ENCODE measurements at places on chromosomes 2 and 18. TPM values are rescaled to one million over a fixed set of nuclear protein-coding genes. Genes with fewer than 3 reads are reported as not detected.

GRCh38 chr2:131056932-131057287 is 36.4 kb downstream of the FAM168B start:
- H3K36me3 ChIP-seq, result peaks cover 41% of the 10 kb centered on the region
- H3K4me3 ChIP-seq, result no peak overlapping the region
- no peak overlapping the region for H3K27ac ChIP-seq
- DNase-seq, result no peak
- no peaks in the 10 kb centered on the region for H3K4me1 ChIP-seq
- H3K27me3 ChIP-seq, result no peaks in the 10 kb centered on the region

DNA sequence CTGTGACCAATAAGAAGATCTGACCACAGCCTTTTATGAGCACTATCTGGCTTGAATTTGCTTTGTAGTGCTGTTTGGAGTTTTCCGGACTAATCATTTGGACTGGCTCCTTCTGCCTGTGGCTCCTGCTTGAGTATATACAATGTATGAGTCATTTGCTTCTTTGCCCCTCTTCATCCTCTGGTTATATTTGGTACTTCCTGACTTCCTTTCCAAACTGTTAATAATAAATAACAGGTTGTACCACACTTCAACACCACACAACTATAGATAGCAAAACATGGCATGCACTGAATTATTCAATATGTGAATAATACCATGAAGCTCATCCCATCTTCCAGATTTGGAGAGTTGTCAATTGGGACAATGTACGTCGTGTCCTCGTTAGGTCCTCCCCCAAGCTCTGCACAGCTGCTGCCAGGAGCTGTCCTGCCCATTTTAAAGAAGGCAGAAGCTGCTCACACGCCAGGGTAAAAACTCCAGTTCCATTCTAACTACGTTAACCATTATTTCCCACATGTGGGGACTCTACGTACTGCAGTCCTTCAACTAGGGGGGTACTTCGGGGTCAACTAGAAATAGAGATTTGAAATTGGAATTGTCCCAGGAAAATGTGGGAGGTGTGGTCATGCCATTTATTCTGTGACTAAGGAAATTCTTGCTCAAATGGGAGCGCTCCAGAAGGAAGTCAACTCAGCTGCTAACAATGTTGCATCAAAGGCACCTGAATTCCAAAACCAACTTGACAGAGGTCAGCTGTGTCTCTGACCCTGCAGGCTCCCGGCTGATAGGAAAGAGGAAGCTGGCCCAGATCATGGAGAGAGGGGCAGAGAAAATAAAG is 38.1 kb downstream of the ST8SIA5 start:
- no peaks in the 10 kb centered on the region for H3K4me1 ChIP-seq
- no peaks in the 10 kb centered on the region for H3K27me3 ChIP-seq
- H3K4me3 ChIP-seq, result no peak overlapping the region
- H3K36me3 ChIP-seq, result no peaks in the 10 kb centered on the region
- peak; percentile 18 for DNase-seq
- no peak overlapping the region for H3K27ac ChIP-seq

DNA sequence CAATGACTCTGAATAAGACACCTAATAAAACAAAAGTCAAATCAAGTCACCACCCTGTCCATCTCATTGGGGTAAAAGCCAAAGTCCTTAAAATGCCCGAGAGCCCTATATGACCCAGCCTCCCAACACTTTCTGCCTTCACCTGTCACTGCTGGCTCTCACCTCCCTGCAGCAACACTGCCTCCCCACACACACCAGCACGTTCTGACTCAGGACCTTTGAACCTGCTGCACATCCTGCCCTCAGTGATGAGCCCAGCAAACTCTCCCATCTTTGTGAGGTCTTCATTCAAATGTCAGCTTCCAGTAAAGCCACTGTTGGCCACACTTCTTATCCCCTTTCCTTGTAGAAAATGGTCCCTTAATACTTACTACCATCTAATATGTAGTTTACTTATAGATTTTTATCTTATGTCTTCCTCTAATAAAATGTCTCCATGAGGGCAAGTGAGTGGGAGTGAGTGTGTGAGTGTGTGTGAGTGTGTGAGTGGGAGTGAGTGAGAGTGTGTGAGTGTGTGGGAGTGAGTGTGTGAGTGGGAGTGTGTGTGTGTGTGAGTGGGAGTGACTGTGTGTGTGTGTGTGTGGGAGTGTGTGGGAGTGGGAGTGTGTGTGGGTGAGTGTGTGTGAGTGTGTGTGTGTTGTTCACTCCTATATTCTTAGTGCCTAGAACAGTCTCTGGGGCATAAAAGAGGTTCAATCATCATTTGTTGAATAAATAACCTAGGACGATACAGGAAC is 504.7 kb downstream of the EIPR1 start:
- peaks cover 2% of the 10 kb centered on the region for H3K27me3 ChIP-seq
- DNase-seq, result no peak
- no peaks in the 10 kb centered on the region for H3K36me3 ChIP-seq
- peaks cover 8% of the 10 kb centered on the region for H3K4me1 ChIP-seq
- H3K27ac ChIP-seq, result no peak overlapping the region

DNA sequence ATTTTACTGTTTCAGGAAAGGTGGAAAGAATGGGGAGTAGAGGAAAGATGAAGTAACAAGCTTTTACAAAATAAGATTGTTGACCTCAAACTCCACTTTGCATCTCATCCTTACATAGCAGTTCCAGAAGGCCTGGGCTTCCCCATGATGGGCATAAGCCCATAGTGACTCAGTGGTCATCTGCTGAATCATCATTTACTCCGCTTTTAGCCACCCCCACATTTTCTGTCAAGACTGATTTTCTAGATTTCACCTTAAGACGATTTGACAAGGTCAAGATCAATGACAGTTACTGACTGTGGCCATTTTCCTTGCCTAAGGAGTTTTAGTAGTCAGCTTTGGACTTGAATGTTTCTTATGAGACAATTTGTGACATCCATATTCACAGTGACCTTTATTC is 49.4 kb downstream of the PLEKHM3 start:
- DNase-seq, result no peak
- H3K4me1 ChIP-seq, result no peaks in the 10 kb centered on the region

- no peaks in the 10 kb centered on the region for H3K27me3 ChIP-seq
- no peak overlapping the region for H3K27ac ChIP-seq
- H3K4me1 ChIP-seq, result peaks cover 40% of the 10 kb centered on the region
- peak; percentile 99 for DNase-seq
- no peak overlapping the region for H3K4me3 ChIP-seq
Measured at GRCh38 chr2:85605406-85606115, 3.1 kb upstream of the TMEM150A start.

DNA sequence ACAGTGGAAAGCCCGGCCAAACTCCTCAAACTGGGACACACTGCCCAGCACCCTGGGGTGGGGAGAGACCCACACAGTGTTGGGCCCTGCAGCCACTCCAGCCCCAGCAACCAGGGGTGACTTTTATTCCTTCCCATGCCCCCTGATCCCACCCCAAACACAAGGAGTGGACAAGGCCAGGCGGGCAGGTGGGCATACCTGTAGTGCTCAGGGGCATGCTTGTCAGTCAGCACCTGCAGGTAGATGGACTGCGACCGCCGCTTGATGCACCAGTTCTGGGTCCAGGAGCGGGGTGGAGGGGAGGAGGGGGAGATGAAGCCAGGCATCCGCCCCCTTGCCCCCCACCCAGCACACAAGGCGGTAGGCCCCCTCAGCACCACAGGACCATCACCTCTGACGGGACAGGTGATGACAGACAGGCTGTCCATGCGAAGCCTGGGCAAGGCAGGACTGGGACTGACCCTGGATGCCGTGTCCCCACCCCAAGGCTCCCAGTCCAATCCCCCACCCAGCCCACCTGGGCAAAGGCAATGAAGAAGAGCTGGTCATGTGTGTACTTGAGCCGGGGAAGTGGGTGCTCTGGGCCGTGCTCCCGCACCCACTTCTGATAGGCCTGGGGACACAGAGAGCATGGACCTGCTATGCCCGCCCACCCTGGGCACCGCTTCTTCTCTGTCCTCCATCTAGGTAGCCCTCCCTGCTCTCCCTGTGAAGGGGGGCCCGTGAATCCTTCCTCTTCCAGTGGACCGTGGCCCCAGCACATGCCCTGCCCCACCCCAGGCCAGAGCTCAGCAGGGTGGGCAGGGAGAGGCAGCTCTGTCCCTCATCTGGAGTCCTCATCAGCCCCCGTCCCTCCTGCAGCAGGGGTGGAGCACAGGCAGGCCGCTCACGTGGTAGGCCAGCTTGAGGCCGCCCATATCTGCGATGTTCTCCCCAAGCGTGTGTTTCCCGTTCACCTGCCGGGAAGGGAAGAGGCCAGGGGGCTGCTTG is 7.1 kb downstream of the ECEL1 start:
- H3K4me1 ChIP-seq, result no peaks in the 10 kb centered on the region
- H3K27ac ChIP-seq, result no peak overlapping the region
- H3K27me3 ChIP-seq, result peaks cover 34% of the 10 kb centered on the region
- no peaks in the 10 kb centered on the region for H3K36me3 ChIP-seq
- H3K4me3 ChIP-seq, result no peak overlapping the region

GRCh38 chr2:121836611-121837010 is 81.2 kb downstream of the TSN start:
- H3K4me3 ChIP-seq, result no peak overlapping the region
- H3K27me3 ChIP-seq, result no peaks in the 10 kb centered on the region
- no peaks in the 10 kb centered on the region for H3K4me1 ChIP-seq
- no peaks in the 10 kb centered on the region for H3K36me3 ChIP-seq
- no peak overlapping the region for H3K27ac ChIP-seq
- DNase-seq, result no peak

DNA sequence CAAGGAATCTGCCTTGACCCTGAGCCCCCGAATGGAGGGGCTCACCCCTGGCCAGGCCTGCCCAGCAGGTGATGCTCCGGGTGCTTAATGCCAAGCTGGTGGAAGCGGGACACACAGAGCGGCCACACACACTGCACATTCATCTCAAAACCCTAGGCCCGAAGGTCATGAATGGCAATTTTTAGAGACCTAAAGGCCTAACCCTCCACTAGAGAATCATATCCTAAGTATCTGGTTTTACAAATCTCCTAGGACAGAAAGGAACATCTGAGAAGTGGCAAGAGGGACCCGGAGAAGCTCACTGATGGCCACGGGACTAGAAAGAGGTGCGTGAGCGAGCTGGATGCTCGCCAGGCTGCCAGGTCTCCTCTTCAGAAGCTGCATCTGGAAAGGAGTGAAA is 38.3 kb downstream of the ST3GAL5 start:
- H3K36me3 ChIP-seq, result peaks cover 18% of the 10 kb centered on the region
- H3K4me3 ChIP-seq, result no peak overlapping the region
- no peaks in the 10 kb centered on the region for H3K27me3 ChIP-seq
- H3K4me1 ChIP-seq, result peaks cover 6% of the 10 kb centered on the region

DNA sequence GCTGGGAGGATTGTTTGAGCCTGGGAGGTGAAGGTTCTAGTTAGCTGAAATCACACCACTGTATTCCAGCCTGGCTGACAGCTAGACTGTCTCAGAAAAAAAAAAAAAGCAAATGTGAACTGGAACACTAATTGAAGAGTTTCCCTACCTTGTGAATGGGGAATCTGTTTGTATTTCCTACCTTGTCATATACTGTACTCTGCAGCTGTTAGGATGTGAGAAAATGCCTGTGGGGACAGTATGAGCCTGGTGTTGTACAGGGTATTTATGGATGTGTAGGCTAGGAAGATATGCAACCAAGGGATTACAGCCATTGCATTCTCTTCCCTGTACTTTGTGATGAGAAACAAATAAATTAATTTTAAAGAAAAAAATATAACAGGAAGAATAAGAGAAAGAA is 113.3 kb upstream of the FAM117B start:
- DNase-seq, result no peak
- H3K27ac ChIP-seq, result no peak overlapping the region
- peaks cover 22% of the 10 kb centered on the region for H3K36me3 ChIP-seq
- no peak overlapping the region for H3K4me3 ChIP-seq
- H3K27me3 ChIP-seq, result no peaks in the 10 kb centered on the region

DNA sequence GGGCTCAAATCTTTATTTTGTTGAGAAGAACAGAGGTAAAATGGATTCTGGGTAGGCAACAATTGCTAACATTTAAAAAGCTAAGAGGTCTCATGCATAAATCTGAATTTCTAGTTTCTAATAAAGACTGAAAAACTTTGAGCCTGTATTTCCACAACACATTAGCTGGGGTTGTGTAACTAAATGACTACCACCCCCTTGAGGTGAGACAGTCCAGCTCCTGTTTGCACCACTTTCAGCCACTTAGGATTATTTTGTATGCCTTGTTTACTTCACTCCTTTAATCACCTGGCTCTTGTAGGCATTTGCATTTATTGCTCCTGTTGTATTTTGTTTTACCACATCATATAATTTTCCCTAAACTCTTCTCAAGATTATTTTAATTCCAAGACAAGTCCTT is 376.6 kb downstream of the PTH2R start:
- H3K36me3 ChIP-seq, result no peaks in the 10 kb centered on the region
- no peak overlapping the region for H3K4me3 ChIP-seq
- DNase-seq, result no peak

- H3K36me3 ChIP-seq, result peaks cover 8% of the 10 kb centered on the region
- no peaks in the 10 kb centered on the region for H3K27me3 ChIP-seq
- H3K4me1 ChIP-seq, result peaks cover 25% of the 10 kb centered on the region
- H3K27ac ChIP-seq, result no peak overlapping the region
Measured at GRCh38 chr2:126665483-126665882, 9.5 kb downstream of the GYPC start.

GRCh38 chr2:67290451-67291290 is 106.5 kb upstream of the ETAA1 start:
- no peak overlapping the region for H3K4me3 ChIP-seq
- H3K27me3 ChIP-seq, result no peaks in the 10 kb centered on the region
- DNase-seq, result no peak

DNA sequence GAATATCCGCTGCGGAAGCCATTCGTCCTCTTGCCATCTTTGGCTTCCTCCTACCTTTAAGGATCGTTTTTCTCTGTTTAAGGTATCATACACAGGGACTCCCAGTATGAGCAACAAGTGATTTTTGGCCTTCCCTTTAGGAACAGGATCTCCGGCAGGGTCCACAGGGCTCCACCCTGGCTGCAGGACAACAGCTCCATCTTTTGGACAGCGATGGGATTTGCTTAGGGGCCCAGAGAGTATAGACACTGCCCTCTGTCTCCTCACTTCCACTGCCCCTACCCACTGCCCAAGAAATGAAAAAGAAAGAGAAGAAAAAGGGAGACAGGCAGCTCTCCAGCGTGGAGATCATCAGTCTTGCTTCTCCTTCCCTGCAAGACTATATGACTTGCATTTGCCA is 224.5 kb downstream of the UXS1 start:
- no peaks in the 10 kb centered on the region for H3K27me3 ChIP-seq
- H3K4me1 ChIP-seq, result no peaks in the 10 kb centered on the region
- no peak overlapping the region for H3K27ac ChIP-seq
- no peak for DNase-seq

GRCh38 chr2:223032187-223033142 is 19.5 kb upstream of the KCNE4 start:
- no peaks in the 10 kb centered on the region for H3K4me1 ChIP-seq
- no peaks in the 10 kb centered on the region for H3K36me3 ChIP-seq
- no peak overlapping the region for H3K4me3 ChIP-seq
- DNase-seq, result no peak

SCLY gene
- 16.1 TPM for total RNA-seq

HOXD13 gene
- total RNA-seq, result not detected

TRABD2A gene
- total RNA-seq, result 1.9 TPM

PSMA8 gene
- total RNA-seq, result not detected

ANKRD53 gene
- total RNA-seq, result 0.82 TPM
